ENCODE measurements at places on chromosomes 12 and 14.

DNA sequence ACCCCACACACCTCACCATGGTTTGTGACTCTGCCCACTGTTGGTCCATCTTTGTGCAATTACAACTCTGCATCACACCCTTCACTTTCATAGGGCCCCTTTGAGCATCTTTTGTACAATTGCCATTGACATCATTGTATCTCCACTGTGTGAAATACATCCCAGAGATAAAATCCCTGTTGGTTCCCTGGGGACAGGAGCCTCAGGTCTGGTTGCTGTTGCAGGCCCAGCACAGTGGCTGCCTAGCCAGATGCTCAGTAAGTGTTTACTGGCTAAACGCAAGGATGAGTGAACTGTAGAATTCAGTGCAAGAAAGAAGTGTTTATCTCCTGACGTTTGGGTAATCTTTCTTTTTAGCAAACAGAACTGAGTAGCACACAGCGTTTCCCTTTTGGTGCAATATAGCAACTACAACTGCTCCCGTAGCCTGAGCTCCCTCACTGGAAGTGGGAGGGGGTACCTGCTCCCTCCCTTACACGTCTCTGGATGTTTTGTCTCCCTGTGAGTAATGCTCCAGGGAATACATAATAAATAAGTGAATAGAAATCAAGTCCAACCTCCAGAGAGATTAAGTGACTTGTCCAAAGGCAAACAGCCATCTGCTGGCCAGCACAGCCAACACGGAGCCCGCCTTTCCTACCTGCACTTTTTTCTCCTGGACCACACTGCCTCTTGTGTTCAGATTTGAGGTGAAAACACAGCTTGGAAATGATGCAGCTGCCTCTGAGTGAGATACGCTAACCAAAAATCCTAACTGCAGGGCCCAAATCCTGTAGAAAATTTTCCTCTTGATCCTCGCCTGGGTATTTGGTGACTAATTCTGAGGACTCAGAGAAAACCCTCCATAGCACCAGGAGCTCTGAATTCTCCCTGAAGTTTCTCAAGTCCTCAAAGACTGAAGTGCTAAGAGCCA, 27.4 kb downstream of the GALNT16 start:
- DNase-seq, result no peak

DNA sequence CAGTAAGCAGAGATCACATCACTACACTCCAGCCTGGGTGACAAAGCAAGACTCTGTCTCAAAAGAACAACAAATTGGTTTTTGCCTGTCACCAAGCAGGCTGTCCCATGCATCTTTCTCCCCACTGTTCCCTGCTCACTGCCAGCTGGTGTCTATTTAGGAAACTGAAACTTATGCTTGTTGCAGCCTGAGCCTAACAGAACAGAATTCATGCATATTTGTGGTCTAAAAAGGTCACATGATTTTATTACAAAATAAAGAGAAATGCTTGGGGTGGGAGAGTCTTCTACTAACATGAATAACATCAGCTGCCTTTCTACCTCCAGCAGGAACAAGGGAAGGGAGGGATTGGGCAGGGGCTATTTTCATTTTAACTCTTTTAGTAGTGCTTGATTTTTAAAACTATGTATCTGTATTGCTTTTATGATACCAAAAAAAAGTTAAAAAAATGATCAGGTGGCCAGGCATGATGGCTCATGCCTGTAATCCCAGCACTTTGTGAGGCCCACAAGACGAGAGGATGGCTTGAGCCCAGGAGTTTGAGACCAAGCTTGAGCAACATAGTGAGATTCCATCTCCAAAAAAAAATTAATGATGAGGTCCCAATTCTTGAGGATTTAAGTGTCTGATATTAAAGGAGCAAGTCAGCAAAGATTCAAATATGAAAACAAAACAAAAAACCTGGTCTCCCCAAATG, 923 bp downstream of the STAT2 start:
- no peak for DNase-seq

- DNase-seq, result no peak
Measured at GRCh38 chr12:98646294-98647090, 1.4 kb downstream of the APAF1 start.

GRCh38 chr12:76781321-76781720, 17.4 kb downstream of the ZDHHC17 start:
- DNase-seq, result no peak

DNA sequence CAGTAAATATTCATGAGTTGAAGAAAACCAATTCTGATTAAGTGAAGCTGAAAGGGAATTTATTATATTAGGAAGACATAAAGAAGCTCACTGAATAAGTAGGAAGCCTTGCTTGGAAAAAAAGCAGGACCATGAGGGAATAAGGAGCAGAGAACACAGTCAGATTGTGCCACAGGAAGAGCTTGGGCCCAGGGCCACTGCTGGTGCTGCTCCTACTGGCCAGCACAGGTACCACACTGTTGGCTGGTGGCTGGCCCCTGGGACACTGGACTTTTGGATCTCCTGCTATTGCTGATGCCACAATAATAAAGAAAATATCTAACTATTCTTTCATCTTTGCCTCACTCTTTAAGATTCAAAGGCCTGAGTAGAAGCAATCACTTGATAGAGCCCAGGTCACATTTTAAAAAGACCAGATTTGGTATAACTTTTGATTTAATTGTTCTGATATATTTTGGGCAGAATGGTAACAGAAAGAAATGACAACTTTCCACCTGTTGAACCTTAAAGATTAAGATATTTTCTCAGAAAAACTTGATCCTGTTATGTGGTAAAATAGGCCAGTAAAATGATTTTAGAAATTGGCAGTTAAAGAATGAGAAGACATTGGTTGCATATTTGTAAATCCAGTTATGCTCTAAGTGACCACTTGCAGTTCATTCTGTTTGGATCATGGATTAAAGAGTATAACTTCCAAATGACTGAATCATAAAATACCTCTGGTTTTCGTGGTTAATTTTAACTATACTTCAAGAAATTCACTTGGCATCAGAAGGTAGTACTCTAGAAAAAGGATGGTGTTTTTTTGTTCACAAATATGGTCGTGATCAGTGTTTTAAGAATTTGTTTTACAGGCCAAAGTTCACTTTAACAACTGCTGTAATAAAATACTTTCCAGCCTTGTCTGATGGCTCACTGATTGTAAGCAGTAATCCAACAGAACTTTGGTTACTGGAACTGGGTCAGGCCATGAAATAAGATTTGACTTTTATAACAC, 68.3 kb downstream of the DERA start:
- no peak for DNase-seq

DNA sequence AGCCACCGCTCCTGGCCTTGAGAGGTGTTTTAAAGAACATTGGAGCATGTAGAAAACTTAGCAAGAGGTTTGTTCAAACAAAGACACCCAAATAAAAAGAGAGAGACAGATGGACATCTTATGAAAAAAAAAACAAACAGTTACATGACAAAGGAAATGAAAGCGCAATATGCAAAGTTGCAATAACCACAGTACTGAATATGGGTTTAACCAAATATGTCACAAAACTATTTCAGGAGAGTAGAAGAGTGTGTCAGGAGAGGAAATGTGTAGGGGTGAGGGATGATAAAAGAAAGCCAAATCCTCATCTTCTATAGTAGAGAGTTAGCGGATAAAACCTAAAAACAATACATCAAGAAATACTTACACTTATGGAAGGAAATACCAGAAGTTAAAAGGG, 98.4 kb downstream of the GTF2A1 start:
- DNase-seq, result no peak

All from activated gamma-delta T cell (primary cell).